ENCODE measurements at places on chromosomes 1 and 21.

- DNase-seq: no peak
Measured at GRCh38 chr1:63802109-63802508, 28.3 kb downstream of the ROR1 start.

GRCh38 chr1:228513236-228513900, 26.2 kb downstream of the RNF187 start:
- no peak for DNase-seq

DNA sequence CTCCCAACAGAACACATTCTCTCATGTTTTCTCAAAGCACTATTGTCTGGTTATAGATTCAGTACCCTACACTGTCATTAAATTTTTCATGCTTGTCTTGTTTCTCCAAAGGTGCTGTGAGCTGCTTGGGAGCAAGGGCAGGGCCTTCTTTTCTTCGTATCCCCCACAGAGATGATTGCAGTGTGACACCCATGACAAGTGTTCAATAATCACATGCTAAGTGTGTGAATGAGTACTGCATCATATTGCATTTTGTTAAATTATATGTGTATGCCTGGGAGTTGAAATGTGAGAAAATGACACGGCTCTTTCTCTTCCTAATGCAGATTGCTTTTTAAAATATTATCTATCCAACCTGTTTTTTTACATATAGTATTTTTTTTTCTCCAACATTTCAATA, 57.3 kb upstream of the MAGI3 start:
- no peak for DNase-seq

GRCh38 chr1:12460121-12460520, 157.9 kb downstream of the DHRS3 start:
- DNase-seq: no peak

DNA sequence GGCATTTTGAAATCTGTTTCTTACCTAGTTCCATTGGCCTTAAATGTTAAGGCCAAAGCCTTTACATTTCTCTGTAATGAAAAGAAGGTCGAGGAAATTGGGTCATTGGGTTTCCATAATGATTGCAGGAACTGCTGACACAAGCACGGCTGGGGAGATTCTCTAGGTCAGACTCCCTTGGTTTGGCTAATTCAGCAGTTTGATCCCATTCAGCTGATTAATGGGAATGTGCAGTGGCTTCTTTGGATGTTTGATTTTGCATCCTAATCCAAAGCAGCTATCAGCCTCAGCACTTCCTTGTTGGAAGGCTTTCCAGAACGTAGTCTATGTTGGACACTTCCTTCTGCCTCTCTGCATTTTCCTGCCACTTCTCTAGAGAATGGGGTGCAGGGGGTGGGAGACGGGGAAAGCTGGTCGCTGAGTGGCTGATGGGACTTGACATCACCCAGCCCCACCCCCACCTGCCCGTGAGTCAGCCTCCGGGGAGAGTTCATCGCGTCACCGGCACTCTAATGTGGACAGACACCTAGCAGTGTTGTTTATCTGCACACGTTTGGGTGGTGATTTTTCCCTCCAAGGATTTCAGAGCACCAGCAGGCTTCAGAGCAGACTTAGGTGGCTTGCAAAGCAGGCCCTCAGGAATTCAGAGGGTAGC, 5.4 kb downstream of the PSEN2 start:
- DNase-seq: no peak

DNA sequence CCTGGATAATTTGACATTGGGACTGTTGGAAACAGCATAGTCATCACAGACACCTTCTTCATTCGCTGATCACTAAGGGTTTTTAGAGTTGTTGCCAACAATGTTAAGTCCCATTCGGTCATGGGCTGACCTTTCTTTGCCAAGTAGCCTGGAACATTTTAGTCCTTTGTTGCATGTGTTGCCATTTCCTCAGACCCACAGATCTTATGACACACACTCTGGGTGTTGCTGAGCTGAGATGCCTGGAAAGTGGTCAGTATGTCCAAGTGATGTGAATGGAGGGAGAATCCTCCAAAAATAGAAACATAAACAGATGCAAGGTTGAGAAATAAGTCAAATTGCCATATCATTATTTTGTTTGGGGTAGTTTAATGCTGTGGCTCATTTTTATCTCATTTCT, 61.5 kb upstream of the GJA5 start:
- DNase-seq: no peak

DNA sequence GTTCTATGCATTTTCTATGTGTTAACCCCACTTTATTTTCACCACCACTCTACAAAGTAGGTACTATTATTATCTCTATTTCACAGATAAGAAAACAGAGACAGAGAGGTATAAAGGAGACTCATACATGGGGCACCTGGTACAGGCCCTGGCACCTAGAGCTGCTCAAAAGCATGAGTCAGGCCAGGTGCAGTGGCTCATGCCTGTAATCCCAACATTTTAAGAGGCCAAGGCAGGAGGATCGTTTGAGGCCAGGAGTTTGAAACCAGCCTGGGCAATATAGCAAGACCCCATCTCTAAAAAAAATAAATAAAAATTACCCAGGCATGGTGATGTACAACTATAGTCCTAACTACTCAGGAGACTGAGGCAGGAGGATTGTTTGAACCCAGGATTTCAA, 35.8 kb downstream of the GLIS1 start:
- no peak for DNase-seq

DNA sequence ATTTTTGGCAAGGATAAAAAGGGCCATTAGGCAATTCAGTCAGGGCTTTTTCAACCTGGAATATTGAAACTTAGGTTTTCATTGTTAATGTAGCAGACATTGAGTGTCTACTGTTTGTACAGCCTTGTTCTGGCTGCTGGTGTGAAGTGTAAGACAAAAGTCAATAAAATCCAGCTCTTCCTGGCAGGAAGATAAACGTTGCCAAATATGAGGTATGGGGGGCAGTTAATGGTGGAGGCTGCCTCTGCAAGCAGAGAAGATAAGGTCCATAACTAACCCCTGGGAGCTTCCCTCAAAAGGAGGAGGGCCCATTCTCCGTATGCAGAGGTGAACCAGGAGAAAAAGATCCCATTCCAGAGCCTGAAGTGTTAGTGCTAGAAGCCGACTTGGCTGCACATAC, 19.5 kb upstream of the SHE start:
- no peak for DNase-seq

DNA sequence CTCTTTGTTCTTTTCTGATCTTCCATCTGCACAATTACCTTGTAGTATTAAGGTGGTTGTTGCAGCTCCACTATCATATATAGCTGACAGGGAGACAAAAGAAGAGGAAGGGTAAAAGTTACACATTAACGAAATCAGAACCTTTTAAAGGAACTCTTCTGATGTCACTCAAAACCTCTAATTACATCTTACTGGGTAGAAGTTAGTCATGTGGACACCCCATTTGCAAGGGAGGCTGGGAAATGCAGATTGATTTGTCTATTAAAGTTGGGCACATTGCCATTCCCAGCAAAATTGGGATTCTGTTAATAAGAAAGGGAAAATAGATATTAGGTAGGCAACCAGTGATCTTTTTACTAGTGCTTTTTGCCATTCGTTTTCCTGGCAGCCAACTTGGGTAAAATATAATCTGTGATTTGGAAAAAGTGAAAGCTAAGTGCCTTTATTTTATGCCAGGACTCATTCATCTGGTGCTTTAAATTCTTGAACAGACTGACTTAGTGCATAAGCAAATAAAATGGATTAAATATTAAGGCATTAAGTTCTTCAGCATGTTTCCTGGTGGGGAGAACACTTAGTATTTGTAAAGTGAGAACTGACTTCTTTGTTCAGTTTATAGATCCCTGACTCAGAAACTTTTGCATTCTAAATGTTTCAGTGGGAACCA, 71.3 kb downstream of the DNM3 start:
- DNase-seq: no peak

DNA sequence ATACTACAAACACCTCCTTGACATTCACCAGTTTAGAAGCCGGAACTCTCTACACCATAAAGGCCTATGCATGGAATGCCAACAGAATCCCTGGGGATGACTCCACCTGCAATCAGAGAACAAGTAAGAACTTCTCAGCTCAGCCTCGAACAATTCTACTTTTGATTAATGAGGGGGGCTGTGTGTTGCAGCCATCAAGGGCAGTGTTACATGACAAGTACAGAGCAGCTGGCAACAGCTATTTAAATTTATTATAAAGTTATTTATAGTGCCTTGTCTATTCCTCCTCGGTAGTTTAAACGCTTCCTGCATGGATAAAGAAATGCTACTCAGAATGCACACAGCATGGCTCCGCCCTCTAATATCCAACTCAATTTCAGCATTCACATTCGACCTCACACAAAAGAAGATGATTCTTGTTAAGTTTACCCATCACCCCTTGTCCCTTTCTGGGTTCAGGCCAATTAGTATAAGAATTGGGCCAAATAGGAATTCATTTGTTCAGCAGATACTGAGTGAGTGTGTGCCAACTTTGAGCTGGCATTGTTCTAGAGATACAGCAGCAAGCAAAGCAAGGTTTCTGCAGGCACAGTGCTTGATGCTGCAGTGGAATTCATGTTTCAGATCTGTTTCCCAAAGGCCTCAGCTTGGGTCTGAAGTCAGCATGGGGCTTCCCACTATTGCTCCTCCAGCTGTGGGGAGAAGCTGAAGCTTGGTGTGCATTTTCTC, 6.4 kb downstream of the FNDC7 start:
- DNase-seq: no peak

- DNase-seq: no peak
Measured at GRCh38 chr1:1309251-1310108, 1.1 kb downstream of the PUSL1 start.

- no peak for DNase-seq
Measured at GRCh38 chr1:198612471-198613260, 26.2 kb upstream of the PTPRC start.

- DNase-seq: no peak
Measured at GRCh38 chr1:51686450-51686849, 69.6 kb downstream of the OSBPL9 start.

GRCh38 chr1:17141441-17142197, 22.4 kb upstream of the PADI2 start:
- no peak for DNase-seq

DNA sequence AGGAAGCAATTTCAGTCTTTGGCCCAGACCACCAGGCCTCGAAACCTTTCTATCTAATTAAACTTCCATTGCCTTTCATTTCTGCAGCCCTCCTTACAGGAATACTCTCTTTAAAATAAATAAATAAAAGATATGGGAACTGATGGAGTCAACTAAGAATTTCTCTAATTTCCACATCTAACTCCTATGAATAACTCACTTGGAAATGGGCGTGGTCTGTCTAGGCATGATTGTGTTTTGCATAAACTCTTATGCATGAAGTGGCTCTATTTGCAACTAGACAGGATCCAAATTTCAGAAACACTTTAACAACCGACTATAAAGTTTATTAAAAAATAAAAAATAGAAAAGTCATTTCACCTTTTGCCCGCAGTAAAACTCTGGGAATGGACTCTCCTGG, 199.5 kb downstream of the ADSS2 start:
- no peak for DNase-seq

DNA sequence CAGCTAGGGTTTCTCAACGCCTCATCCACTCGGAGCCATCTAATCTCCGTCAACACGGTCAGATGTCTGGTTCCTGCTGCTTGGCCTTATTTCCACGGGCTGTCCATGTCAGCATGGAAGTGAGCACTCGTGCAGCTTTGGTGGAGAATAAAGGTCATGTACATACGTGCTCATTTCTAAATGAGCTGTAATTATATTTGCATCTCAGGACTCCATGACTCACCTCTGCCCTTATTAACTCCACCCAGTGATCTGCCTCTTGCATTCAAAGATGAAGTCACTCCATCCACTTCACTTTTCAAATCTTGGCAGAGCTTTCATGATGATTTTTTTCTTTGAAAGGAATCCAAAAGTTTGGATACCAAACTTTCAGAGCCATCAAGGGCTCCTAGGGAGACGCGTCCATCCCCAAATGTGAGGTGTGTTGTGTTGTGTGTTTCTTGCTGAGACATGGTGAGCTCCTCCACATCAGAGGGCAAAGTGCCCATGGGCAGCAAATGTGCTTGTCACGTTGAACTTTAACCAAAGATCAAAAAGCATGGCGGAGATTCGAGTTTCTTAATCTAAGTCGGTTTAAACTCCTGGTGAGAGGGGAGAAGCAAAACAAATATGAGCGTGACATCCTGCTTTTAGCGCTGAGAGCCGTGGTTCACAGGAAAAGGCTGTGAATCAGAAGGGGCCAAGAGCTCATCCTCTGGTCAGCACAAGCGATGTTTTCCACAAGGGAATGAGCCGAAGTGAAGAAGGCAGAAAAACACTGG, 68.6 kb upstream of the ERRFI1 start:
- DNase-seq: no peak

- no peak for DNase-seq
Measured at GRCh38 chr1:2546515-2547209, 9.5 kb upstream of the TNFRSF14 start.

GRCh38 chr1:40036574-40036973, 4.0 kb upstream of the CAP1 start:
- DNase-seq: peak; percentile 50

DNA sequence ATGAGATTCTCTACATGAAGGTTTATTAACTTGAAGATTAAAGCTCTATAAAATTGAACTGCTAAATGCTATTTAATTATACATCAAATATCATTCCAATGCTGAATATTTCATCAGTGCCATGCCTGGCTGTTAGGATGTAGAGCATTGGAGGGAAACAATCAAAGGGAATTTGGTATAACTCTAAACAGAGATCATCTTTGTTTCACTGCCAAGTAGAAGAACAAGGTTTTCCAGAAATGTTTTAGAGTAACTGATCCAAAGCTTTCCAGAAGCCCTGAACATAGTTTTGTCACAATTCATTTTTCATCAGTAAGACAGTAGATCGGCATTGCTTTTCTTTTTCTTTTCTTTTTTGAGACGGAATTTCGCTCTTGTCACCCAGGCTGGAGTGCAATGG, 5.9 kb upstream of the DSTYK start:
- no peak for DNase-seq

- DNase-seq: peak; percentile 73
Measured at GRCh38 chr1:154749078-154749760, 120.9 kb downstream of the KCNN3 start.

GRCh38 chr1:9352377-9353134, 59.9 kb downstream of the SPSB1 start:
- peak; percentile 51 for DNase-seq

DNA sequence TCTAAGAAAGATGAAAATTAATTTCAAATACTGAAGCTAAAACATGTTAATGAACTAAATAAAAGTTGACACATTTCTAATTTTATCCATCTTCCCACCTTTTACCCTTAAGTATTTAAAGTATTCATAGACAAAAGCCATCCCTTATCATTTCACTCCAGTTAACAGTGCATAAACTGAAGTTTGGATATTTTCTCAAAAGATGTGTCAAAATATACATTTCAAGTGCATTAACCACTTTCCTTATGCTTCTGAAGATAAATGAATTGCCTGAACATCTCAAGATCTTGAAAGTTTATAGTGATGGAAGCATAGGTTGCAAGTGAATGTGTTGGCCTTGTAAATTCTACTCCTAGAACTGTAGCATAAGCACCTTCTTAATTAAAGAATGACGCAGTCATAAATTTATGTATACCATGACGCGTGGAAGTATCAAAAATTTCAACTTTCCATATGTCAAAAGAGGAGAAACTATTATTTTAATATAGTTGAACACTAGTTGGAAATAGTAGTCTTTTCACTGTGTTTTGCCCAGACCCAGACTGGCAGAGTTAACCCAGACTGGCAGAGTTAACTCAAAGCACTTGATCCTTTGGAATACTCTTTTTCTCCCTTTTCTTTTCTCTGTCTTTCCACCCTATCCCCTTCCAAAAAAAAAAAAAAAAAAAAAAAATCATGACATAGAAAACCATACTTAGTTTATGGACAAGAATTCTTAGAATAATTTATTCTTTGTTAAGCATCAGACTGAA, 282.6 kb upstream of the C1orf105 start:
- no peak for DNase-seq

- peak; percentile 67 for DNase-seq
Measured at GRCh38 chr1:183416850-183417771, 1.1 kb downstream of the NMNAT2 start.
